ENCODE measurements at places on chromosomes 7 and 10.

DNA sequence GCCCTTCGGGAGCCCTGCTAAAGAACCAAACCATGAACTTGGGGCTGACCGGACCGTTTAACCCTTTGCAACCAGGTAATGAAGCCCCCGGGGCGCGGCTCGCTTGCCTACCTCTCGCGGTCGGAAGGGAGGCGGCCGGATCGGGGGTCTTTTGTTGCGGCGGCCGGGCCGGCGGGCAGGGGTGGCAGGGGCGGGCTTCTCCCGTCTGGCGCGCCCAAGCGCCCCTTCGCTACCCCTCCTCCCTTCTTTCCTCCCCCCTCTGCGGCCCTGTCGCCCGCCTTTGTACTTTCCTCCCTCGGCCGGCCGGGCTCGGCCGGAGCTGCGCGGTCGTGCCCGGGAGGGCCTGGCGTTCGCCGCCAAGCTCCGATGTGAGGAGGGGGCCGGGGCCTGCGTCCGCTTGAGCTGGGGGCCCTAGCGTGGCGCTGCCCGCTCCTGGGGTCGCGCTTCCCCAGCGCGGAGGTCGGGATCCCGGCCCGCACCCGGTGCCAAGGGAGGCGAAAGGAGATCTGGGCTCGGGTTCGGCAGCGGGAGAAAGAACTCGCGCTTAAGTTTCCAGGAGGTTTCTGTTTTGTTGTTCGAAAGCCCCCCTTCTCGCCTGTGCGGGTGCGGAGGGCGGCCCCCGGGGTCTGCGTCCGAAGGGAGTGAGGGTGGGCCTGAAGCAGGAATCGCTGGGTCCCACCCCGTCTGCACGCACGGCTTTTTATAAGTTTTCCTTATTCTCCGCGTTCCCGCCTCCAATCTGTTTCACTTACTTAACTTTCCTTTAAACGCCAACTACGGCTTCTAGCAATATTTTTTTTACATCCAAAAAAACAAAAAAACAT, 436.8 kb upstream of the GALNT17 start:
- no peak for DNase-seq

DNA sequence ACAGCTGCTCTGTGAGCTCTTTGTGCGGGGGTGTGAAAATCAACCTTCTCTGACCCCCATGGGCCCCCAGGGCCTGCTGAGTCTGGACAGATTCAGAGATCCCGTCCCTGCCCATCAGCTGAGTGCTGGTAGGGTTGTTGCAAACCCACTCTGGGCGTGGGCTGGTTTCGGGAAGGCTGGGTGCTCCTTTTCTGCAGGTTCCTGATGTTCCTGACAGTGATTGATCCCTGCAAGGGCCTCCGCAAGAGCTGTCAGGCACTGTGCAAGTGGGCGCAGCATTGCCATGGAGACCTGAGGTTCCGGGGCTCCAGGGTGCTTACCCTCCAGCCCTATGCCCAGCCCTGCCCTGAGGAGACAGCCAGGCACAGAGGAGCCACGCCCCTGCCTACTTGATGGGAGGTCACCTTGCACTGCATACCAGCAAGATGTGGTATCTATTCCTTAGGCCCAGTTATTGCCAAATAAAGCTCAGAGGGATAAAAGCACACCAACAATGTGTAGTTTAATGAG, 44.3 kb upstream of the INPP5A start:
- DNase-seq: no peak

- no peak for DNase-seq
These were observed 40.9 kb downstream of the UBN2 start for GRCh38 chr7:139271718-139272628.

- DNase-seq: no peak
These were observed 11.6 kb downstream of the GNA12 start for GRCh38 chr7:2832461-2832860.

DNA sequence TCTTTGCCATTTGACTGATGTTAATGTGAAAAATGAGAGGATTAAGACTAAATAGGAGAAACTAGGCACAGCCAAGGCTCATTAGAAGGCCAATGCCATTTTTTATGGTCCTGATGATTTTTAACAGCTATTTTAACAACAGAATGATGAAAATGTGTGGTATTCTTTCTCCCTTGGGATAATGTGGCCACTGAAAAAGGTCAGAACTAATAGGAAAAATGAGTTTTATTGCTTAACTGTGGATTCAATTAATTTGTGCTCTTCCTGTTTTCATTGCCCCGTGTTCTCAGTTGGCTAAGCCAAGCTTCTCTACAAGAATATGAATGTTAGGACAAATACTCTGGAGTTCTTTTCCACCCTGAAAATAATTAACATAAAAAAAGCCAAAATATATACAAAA, 56.6 kb downstream of the BMPER start:
- DNase-seq: no peak

DNA sequence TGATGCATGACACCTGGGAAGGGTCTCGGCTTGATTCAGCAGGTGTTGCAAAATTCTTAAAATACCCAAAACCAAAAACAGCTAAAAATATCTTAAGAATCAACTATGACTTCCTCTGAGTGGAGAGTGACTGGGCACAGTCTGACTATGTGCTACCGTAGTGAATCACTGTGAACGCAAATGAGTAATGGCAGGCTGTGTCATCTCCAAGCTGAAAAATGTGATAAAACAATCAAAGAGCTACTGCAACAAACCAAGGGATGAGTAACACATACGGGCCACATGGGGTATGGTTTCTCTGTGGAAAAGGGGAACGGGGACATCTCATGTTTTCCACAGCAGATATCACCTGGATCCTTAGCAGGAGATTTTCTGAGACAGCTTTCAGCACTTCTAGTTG, 127.5 kb downstream of the ABCA13 start:
- DNase-seq: no peak

- no peak for DNase-seq
These were observed 85.6 kb upstream of the AGR3 start for GRCh38 chr7:16967300-16967811.

GRCh38 chr7:92156990-92157389, 22.0 kb downstream of the LRRD1 start:
- DNase-seq: no peak

- no peak for DNase-seq
These were observed 419.5 kb downstream of the SH2D4B start for GRCh38 chr10:80957161-80957560.

- no peak for DNase-seq
These were observed 1.3 kb downstream of the GJD4 start for GRCh38 chr10:35606430-35606829.

GRCh38 chr10:101566333-101567164, 21.5 kb downstream of the POLL start:
- no peak for DNase-seq

- DNase-seq: no peak
These were observed 59.7 kb upstream of the RAB11FIP2 start for GRCh38 chr10:118106426-118106825.

GRCh38 chr7:620056-620455, 100.4 kb upstream of the PDGFA start:
- DNase-seq: no peak

DNA sequence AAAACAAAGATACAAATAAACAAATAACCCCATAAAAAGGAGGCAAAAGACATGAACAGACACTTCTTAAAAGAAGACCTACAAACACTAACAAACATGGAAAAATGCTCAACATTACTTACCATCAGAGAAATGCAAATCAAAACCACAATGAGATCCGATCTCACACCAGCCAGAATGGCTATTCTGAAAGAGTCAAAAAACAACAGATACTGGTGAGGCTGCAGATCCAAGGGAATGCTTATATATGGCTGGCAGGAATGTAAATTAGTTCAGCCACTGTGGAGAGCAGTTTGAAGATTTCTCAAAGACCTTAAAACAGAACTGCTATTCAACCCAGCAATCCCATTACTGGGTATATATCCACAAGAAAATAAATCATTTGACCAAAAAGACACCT, 80.4 kb upstream of the NRP1 start:
- no peak for DNase-seq

- no peak for DNase-seq
These were observed 26.8 kb downstream of the TRDMT1 start for GRCh38 chr10:17174626-17175025.

DNA sequence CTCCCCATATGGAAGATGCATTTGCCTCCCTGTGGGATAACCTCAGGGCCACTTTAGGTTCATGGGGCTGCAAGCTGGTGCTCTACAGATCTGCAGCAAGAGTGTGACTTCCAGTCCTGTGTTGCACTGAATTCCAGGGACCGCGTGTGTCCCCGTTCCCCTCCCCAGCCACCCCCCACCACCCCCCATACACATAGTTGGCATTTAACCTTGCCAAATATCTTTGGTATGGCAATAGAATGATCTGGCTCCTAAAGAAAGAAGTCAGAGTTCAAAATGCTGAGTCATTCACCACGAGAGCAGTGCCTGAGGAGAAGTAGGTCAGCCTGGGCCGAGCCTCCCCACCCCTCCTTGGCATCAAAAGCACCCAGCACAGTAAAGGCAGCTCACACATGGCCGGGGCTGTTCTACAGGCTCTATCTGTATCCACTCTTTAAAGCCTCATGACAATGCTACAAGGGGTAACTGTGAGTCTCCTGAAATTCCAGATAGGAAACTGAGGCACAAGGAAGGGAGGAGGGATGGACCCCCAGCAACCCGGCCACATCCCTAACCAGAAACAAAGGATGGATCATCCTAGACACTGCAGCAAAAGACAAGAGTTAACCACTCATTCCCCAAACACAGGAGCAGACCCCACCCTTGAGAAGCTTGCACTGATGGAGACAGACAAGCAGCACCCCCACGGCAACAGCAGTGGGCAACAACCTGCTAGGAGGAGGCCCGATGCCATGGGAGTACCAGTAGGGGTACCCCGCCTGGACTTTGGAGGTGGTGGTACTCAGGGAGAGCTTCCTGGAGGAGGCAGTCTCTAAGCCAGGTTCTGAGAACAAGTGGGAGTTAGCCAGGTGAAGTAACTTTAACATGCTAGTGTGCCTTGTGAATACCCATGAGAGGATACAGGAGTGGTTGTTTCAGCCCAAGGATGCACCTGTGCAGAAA, 70.3 kb upstream of the NANOS1 start:
- DNase-seq: no peak

GRCh38 chr7:129053938-129054437, 923 bp downstream of the TNPO3 start:
- DNase-seq: no peak

GRCh38 chr7:40527723-40528122, 392.9 kb downstream of the SUGCT start:
- DNase-seq: no peak

GRCh38 chr7:79398138-79398749, 55.2 kb downstream of the MAGI2 start:
- no peak for DNase-seq

GRCh38 chr10:98470850-98471249, 24.1 kb upstream of the HPS1 start:
- DNase-seq: no peak

GRCh38 chr7:139602143-139602722, 78.7 kb downstream of the CLEC2L start:
- DNase-seq: peak; percentile 35

DNA sequence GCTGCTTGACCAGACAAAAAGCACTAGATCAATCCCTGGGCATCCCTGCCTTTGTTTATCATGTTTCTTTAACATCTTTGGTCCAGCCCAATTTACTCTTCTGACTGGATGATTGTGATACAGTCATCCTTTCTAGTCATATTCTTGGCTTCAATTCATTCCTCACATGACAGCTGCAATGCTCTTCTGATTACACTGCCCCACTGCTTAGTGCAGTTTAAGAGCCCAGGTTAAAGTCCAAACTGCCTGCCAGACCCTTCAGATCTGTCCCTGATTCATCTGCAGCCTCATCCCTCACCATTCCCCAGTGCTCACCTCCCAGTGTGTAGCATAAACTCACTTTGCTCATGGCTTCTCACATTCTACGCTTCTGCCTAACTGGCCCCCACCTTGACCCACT, 383.8 kb downstream of the TNS3 start:
- no peak for DNase-seq

- no peak for DNase-seq
These were observed 5.6 kb downstream of the DAGLB start for GRCh38 chr7:6442114-6442513.

GRCh38 chr10:132249824-132250375, 57.9 kb downstream of the STK32C start:
- no peak for DNase-seq

DNA sequence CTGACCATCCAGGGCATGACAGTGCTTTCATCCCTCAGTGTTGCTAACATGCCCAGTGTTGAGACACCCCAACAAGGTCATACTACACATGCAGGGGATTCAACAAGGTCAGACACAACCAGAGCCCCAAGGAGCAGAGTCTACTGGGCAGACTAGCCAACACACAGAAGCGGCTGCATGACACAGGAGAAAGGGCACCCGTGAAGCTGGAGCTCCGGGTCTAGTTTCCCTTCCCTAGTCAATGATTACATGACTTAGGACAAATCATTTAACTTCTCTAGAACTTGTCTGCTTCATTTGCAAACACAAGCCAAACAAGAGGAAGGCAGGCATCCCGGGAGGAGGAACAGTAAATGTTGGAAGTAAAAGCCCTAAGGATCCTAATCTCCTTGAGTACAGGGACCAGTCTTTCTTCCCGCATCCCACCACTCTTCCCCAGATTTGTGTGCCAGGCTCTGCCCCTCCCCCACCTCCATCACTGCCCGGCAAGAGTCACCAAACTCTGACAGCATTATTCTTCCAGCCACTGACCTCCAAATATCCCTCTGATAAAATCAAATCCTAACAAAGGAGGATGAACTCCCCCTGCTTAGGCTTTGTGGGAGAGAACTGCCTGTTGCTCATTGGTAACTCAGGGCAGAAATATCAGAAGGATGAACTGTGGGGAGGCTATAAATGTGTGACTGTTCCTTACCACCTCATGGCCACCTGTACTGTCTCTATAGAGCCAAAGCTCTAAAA, 104.3 kb downstream of the KCNMA1 start:
- no peak for DNase-seq

- no peak for DNase-seq
These were observed 11.3 kb downstream of the ZNF467 start for GRCh38 chr7:149762089-149762488.

GRCh38 chr10:19683356-19683755, 132.9 kb upstream of the PLXDC2 start:
- DNase-seq: no peak

GRCh38 chr7:96303686-96304443, 18.0 kb downstream of the SLC25A13 start:
- DNase-seq: no peak

Measured in CD4-positive, alpha-beta T cell treated with Interleukin-10 for 1 hour (primary cell).